ENCODE measurements at places on chromosomes 7 and 10.

GRCh38 chr10:20313665-20314064 lies 497.4 kb downstream of the PLXDC2 start:
- DNase-seq, result no peak

DNA sequence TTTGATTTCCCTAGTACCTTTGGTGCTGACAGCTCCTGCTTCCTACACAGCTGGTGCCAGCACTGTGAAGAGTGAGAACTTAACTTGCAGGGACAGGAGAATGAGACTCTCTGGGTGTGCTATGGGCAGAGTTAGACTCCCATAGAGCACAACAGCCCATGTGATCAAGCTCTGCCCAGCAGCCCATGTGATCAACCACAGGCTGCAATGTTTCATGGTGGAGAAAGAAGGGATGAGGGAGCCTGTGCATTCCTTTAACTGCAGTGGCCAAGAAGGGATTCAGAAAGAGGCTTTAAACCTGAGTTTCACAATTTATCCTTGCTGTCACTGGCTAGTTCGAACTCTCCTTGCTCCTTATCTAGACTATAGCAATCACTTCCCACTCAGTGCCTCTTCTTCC lies 10.0 kb upstream of the MEST start:
- no peak for DNase-seq

GRCh38 chr10:122234416-122234815 lies 36.7 kb upstream of the BTBD16 start:
- DNase-seq, result no peak

GRCh38 chr10:79223091-79224048 lies 123.9 kb upstream of the PPIF start:
- no peak for DNase-seq

DNA sequence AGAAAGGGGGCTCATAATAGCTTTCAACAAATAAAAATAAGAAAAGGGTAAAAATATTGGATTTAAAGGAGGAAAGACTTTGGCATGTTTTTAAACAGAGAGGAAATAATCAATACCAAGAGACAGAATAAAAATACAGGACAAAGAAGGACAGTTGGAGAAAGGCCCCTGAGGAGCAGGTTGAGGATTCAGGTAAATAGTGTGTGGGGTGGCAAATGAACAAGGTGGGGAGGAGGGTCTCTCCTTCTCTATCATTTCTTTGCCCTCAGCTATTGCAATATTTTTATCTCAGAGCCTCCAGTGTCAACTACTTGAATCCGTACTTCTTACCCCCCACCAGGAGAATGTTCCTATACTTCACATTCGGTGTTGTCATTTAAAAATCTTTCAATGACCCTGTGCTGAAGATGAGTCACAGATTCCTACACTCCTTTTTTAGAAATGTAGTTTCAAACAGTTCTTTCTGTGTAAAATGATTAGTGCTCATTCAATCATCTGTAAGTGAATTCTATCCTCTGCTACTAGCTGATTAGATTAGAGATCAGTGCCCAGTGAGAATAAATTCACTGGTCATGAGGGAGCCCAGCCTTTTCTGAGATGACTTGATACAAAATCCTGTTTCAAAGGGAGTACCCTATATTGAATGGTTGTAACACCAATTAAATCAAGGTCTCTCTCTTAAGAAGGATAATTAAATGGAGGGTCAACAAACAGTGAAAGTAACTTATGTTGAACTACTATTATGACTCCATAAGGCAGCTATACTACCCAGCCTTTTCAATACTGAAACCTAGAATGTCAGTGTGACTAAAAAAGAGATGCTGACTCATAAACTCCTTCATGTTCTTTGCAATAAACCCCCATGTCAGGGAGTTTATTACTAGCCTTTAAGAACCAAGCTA lies 50.4 kb upstream of the WNT16 start:
- no peak for DNase-seq

- DNase-seq, result no peak
These were observed 1.7 kb downstream of the CCSER2 start for GRCh38 chr10:84329986-84330651.

- no peak for DNase-seq
These were observed 462.0 kb upstream of the MGMT start for GRCh38 chr10:129005080-129005479.

DNA sequence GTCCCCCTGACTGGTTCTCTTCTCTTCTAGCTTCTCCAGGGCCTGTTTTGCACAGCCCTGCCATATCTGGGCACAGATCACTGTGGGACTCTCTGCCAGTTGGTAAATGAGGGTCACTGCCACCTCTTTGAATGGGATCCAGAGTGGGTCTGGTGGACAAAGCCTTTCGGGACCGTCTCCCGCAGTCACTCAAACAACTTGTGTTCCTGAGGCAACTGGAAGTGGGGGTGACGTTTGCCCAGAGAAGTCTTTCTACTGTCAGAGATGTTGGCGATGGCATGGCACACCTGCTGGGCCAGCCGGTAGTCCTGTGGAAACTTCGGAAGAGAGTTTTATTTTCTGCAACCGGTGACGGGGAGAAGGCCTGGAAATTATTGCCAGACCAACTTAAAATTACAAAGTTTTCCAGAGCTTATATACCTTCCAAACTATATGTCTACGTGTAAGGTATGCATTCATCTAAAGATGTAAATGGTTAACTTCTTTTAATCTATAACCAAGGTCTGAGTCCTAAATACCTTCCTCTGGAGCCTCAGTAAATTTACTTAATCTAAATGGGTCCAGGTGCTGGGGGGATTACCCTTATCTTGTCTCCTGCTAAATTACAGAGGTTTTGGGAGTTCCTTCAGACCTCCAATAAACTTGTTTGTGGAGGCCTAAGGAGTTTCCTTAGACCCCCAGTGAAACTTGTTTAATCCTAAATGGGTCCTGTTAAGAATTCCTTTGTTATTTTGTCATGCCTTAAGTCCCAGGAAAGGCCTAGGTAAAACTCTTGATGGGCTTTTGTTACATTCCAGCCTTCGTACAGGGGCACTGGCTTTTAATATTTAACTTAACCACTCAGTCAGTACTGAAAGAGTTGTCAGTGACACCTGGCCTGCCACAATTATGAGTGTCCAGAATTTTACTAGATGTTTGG lies 94.0 kb downstream of the NPSR1 start:
- DNase-seq, result no peak

DNA sequence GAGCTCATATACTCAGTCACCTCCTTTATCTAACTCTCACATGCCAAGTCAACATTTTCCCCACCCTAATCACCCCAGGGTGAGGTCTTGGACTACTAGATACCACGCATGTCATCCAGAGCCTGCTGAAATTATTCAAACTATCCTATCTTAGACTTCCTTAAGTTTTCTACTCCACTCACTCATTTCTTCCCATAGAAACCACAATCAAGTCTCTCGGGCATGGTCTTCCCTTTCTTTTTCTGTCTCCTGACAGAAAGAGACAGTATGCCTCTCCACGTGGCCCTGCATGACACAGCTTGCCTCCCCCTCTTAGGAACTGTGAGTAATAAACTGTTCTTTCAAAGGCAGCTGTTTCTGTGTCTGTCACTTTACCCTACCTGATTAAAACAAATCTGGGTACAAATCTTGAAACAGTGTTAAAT lies 29.4 kb downstream of the TAS2R41 start:
- DNase-seq, result no peak

DNA sequence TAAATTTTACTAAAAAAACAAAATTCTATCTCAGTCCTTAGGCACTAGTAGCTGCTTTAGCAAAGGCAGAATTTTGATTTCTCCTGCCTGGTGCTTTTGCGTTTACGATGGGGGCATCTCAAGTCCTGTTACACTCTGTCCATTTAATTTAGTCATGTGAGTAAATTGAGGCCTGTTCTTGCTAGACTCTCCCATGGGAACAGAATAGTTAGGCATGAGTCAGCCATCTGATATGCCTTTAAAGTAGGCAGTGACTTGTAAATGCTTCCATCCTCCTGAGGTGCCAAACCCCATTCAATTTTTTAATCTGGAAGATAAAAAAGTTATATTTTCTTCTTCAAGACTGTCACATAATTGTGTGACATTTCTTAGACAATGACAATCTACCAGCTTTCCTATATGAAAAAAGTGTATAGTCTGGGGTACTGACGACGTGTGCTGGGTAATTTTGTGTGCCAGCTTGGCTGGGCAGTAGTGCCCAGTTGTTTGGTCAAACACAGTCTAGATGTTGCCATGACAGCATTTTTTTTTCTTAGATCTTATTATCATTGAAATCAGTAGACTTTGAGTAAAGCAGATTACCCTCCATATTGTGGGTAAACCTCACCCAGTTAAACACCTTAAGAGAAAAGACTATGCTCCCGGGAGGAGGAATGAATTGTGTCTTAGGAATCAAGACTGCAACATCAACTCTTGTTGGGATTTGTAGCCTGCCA lies 603.4 kb downstream of the SORCS1 start:
- DNase-seq, result no peak

GRCh38 chr7:45869426-45869825 lies 3.5 kb downstream of the CCDC201 start:
- no peak for DNase-seq

- DNase-seq, result no peak
These were observed 8.6 kb downstream of the CALN1 start for GRCh38 chr7:72403458-72404076.

DNA sequence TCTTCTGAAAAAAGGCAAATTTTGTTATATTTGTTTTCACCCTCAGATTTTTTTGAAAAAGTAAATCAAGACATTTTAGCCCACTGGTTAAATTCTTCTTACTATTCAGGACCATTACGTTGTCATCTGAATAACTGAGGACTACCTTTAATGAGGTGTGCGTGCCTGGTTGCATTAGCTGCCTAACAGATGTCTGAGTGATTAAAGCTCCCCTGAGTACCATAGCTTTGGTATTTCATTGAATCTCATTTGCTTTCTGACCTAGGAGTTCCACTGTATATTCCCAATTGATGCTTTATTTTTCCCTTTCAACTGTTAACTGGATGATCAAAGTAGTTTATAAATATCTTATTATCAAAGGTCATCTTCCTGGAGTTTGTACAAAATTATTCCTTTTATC lies 410.0 kb upstream of the SEMA3D start:
- no peak for DNase-seq

DNA sequence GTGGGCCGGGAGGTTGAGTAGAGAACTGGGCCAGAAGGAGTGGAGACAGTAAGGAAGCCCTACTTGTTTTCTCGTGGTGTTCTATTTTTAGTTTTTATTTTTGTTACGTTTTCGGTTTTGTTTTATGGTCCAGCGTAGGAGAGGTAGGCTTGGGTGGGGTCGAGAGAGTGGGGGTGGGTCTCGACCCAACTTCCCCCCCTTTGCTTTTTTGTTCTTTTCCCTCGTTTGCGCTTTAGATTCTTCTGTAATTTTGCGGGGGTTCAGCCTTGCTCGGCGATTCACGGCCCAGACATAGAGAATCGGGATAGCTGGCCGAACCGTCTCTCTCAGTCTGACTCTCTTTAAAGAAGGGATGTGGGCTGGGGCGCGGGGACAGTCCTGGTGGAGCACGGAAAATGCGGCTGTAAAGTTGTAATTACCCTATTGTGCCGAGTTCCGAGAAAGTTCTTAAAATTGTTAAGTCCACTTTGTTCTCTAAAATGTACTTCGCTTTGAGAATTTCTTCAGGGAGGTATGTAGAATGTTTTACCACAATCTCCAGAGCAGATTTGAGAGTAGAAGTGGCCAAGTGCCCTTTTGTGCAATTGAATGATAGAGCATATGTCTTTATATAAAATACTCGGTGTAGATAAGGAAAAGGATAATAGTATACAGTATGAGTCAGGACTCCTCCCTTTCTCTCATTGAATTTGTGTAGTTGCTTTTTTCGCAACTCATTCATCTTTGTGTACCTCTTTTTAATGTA lies 816 bp downstream of the DMTF1 start:
- no peak for DNase-seq

- DNase-seq, result no peak
These were observed 1.7 kb downstream of the PDE1C start for GRCh38 chr7:32068411-32069101.

DNA sequence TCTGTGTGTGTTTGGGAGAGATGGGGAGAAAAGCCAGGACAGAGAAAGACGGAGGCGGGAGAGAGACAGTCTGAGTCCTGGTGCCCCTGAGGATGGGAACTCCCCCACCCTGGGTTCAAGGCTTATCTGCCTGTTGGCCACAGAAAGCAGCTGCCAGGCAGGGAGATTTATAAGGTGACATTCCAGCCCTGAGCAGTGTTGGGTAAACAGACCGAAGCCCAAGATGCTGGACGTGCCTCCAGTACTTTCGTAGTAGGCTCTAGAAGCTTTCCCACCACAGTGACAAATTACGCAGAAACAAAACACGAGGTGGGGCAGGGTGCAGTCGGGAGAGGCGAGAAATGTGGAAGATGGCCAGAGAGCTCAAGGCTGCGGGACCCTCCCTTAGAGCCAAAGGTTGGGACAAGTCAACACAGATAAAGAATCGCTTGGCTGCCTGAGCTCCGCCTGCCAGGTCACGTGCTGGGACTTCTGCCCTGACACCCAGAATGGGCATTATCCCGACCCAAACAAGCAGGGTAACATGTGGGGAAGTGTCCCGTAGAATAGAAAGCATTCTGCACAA lies 41.1 kb downstream of the CCDC3 start:
- DNase-seq, result no peak

DNA sequence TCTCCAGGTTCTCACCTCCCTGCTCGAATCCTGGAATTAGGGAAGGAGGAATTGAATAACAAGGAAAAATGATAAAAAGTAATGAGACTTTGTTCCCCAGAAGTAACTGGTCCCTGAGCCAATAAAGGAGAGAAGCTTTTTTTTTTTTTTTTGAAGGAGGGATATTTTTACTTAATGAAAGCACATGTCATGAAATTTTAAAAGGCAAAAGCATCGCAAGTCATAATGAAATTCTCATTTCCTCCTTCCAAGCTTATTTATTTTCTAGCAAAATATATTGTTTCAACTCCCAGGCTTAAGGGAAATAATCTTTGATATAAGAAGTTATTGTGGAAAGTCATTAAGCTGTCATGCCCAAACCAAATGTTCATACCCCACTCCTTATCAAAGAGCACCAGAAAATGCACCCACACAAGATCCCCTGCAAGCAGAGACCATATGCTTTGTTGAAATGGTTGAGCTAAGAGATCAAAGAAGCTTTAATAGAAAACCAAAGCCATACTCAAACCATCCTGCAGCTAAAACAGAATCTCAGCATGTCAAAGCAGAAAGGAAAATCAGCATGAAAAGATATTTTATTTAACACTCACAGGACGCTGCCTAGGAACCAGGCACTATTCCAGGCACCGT lies 16.7 kb upstream of the ABCC2 start:
- no peak for DNase-seq

GRCh38 chr10:24854256-24854655 lies 98.2 kb downstream of the PRTFDC1 start:
- DNase-seq, result no peak

- no peak for DNase-seq
These were observed 48.9 kb upstream of the PAX2 start for GRCh38 chr10:100696477-100696901.

DNA sequence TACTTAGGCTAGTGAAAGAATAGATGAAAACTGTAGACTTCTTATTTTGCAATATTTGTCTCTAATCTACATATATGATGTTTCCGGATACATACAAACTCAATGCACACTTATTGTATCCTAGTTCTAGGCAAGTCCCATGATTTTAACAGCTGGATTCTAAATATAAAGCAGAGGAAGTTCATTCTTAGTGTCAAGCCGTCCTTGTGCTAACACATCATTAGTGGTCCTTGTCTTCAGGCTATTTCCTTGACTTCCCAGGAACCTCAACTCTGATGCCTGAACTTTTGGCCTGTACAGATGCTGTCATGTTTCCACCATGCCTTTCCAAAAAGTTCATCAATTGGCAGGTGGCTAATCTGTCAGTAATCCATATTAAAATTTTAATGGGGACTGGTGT lies 301.9 kb upstream of the DGKB start:
- DNase-seq, result no peak

Measured in NCI-H1048 (cell line).